ENCODE measurements at places on chromosomes 2 and 18.

DNA sequence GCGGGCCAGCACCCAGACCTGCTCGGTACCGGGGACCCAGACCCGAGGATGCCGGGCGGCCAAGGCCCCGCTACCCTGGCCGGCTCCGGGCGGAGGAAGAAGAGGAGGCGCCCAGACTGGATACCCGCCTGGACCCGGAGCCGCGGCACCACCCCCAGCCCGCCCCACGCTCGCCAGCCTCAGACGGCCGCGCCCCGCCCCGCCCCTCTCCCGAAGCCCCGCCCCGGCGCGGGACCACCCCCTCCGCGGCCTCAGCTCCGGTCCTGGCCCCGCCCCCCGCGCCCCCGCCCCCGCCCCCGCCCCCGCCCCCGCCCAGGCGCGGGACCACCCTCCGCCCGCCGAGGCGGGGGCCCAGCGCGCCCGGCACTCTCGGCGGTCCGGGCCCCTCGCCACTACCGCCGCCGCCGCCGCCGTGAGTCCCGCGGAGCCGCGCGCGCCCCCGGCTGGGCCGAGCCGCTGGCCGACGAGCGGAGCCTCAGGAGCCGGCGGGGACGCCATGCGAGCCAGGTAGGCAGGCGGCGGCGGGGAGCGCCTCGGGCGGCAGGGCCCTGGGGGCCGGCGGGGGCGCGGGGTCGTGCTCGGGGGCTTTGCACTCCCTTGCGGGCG, at the start of gene SH3BP4:
TSS of gene SH3BP4 (plus strand) at position 354 of the 606 bp plus-strand sequence. CDS start 82,986 bp downstream, outside the sequence.
- peak; percentile 82 for DNase-seq

- DNase-seq = no peak
Measured at GRCh38 chr2:101843048-101843447, 145.5 kb downstream of the MAP4K4 start.

DNA sequence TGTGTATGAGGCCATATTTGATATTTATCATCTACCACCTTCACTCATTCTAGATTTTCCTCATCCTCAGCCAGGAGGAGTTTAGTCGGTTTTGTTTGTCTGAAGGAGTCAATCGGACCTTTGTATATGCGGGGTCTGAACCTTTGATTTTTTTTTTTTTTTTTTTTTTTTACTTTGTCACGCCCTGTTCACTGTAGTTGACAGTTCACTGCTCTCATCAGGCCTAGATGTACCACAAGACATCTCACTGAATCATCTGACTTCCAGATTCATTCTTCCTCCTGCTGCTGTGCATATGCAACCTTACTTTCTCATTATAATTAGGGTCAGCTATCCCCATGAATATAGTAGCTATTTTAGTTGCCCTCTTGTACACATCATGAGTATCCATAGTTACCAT, 133.2 kb downstream of the ARHGAP15 start:
- no peak for DNase-seq

DNA sequence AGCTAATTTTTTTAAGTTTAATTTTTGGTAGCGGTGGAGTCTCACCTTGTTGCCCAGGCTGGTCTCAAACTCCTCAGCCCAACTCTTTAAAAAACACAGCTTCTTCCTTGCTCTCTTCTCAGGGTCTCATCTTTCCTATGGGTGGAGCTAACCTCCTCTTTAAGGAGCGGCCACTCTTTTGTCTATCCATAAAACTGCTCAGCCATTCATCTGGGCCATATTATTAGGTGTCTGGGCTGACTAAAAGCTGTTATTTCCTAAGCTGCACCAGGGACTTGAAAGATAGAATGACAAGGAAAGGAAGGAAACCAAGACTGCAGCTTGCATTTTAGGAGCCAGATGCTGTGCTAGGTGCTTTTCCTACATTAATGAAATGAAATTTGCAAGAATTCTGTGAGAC, 35.8 kb upstream of the THOC1 start:
- no peak for DNase-seq

DNA sequence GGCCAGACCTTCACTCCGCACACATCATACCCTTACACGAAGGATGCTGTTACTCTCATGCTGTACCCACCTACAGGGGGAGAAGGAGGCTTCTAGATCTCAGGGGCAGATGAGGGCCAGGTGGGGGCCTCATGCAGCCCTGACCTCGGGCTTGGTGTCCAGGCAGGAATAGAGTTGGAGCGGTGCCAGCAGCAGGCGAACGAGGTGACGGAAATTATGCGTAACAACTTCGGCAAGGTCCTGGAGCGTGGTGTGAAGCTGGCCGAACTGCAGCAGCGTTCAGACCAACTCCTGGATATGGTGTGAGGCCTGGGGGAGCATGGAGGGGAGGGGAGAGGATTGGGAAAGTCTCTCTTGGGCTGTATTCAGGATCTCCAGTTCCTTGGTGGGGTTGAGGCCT, 4.0 kb upstream of the RNF181 start:
- no peak for DNase-seq

DNA sequence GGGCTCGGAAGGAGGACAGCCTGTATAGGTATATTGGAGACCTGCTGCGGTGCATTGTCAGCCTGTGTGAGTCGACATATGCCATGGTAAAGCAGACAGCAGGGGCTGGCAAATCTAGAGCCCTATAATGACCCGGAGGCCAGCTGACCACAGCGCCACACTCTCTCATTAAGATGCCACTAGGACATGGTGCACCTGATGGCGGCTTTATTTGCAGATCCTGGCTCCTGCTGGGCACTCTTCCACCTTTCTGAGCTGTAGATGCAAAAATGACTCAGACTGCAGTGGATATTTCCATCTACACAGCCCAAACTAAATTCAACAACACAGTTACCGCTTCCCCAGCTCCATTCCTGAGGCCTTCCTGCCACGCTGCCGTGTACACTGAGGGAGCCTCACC, 389.9 kb downstream of the TNS1 start:
- DNase-seq = no peak

GRCh38 chr18:43422518-43422917, 145.2 kb upstream of the SYT4 start:
- DNase-seq = no peak

GRCh38 chr18:58208207-58208932, 164.3 kb downstream of the NEDD4L start:
- no peak for DNase-seq

DNA sequence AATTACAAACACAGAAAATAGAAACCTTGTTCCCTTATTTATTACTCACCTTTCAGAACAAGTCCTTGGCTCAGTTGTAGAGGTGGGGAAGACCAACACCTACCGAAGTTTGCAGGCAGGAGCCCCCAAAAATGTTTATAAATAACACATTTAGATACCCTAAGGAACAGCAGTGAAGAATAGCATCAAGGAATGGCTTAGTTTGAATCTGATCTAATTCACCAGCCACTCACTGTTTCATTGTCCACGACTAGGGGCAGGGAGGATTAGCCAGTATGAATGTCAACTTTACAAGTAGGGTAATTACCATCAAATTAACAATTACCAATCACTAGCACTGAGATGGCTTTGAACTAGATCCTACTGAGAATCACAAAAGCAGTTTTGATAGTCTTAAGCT, 65.4 kb downstream of the PRPF40A start:
- no peak for DNase-seq

- no peak for DNase-seq
Measured at GRCh38 chr2:241844831-241845578, 13.7 kb downstream of the PDCD1 start.

DNA sequence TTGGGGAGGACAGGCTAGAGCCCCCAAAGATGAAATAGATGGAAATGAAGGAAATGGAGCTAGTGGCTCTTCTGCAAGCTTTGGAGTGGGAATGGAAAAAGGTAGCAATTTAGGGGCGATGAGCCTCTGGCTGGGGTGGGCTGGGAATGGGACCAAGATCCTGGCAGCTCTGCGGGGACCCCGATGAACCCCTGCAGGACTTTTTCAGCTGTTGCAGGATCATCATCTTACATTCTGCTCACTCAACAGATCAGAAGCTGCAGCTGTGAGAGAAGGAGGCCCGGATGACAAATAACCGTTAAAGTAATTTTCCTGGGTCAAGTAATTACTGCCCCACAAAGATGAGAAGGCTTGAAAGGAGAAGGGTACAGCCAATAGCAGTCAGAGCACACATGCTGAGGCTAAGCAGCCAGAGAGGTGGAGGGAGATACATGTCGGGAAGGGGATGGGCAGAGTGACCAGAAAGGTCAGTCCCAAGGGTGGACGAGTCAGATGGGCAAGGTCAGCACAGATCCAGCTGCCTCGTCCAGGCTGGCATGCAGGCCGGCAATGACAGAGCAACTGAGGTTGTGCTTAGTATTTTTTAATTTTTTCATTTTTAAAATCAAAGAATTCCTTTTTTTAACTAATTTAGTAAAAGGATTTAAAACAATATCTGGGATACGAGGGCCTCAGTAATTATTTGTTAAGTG, 245.0 kb upstream of the RAB6C start:
- DNase-seq = no peak

- no peak for DNase-seq
Measured at GRCh38 chr2:38030635-38031355, 45.2 kb downstream of the CYP1B1 start.

- no peak for DNase-seq
Measured at GRCh38 chr2:141498561-141498960, 632.3 kb downstream of the LRP1B start.

DNA sequence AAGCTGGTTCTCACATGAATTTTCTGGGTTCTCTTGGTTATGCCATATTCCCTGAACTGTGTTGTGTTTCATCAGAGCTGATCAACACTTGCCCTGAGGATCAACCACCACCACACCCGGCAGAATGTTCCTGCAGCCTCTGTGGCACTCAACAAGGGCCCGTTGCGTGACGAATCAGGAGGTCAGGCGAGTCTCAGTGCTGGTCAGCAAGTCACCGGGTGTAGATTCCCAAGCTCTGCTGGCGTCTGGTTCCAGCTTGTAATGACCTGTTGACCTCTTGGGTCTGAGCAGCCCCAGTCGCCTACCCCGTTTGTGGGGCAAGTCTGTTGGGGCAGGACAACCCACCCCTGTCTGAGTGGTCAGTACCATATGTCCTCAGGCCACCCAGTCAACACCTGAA, 46.0 kb downstream of the ADCY3 start:
- DNase-seq = no peak

DNA sequence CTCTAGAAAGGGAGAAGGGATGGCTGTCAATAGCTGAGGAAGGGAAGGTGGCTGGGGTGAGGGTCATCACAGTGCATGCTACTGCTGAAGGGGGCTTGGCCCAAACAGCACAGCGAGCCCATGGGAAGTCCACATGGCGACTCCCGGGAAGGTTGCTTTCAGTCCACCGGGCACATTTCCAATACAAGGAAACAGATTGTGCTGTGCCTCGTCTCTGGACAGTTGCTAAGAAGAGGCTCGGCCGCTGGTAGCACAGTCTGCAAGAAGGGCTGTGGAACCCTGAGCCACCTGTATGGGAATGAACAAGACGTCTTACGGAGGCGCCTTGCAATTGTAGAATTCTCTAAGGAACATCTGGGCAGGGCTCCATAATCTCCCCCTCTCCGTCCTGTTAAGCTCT, 123.1 kb downstream of the CELF4 start:
- DNase-seq = no peak

DNA sequence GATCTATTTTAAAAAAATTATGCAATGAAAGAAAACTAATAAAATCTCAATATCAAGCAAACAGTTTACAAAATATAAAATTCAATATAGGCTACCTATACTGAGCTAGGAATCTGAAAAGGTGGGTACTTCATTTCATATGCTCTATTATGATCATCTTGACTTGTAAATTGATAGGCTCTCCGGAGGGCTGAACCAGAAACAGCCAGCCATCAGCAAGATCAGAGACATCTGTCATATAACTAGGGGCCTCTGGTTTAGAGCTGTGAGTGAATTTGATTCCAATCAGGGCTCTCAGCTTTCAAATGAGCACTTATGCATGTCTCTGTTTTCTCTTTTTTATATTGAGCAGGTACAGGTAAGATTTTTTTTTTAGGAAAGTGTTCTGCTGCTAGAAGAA, 114.2 kb downstream of the SPHKAP start:
- no peak for DNase-seq

- DNase-seq = peak; percentile 35
Measured at GRCh38 chr2:240392084-240392947, 43.1 kb upstream of the GPC1 start.

- DNase-seq = no peak
Measured at GRCh38 chr2:71578767-71579342, 125.5 kb downstream of the DYSF start.

DNA sequence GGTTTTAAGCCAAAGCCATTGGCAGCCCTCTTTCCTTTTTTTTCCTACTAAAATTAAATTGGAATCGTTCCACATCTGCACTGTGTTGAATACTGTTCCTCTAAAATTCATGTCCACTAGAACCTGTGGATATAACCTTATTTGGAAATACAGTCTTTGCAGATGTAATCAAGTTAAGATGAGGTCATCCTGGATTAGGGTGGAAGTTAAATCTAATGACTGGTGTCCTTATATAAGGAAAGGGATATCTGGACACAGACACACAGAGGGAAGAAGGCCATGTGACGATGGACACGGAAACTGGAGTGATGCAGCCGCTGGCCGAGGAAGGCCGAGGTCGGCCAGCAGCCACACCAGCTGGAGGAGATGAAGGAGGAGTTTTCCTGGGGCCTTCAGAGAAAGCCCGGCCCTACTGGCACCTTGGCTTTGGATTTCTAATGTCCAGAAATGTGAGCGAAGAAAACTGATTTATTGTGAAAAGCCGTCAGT, 49.4 kb downstream of the LONRF2 start:
- DNase-seq = no peak

DNA sequence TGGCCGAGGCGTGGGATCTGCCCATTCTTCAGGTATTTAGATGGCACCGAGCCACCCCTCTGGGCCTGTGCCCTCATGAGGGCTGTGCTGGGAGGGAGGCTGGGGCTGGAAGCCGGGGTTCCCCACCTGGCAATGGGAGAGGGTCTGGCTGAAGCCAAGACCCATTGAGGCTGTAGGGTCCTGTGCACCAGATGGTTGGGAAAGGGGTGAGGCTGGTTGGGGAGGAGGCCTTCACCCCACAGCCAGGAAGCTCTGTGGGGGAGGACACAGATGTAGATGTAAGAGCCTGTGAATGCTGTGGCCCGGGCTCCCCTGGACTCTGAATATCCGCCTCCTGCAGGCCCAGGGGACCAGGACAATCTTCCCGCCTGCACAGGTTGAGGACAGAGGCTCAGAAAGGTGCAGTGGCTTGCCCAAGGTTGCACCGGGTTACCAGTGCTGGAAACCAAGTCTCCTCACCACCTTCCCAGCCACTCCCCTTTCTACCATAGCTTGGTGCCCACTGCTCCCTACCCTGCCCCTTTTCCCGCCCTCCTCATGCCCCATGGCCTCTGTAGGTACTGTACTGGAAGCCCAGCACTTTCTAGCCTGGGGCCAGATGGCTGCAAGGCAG, 49.7 kb downstream of the PDCL3 start:
- no peak for DNase-seq

Measured in SJCRH30 (cell line).